ENCODE measurements at places on chromosomes 12 and 14. TPM values are rescaled to one million over a fixed set of nuclear protein-coding genes. Genes with fewer than 3 reads are reported as not detected.

The TMEM179 gene
- total RNA-seq, result not detected

The GPRC5A gene
- total RNA-seq, result not detected

The VWF gene
- not detected for total RNA-seq

The SYT1 gene
- total RNA-seq, result not detected

The DAAM1 gene
- 24.9 TPM for total RNA-seq

The KRT82 gene
- not detected for total RNA-seq

The PLXNC1 gene
- total RNA-seq, result 45.6 TPM

The FZD10 gene
- total RNA-seq, result not detected

The IGFBP6 gene
- total RNA-seq, result 3.1 TPM

The CLEC7A gene
- not detected for total RNA-seq

The HOXC5 gene
- not detected for total RNA-seq

The PROX2 gene
- total RNA-seq, result 0.44 TPM

DNA sequence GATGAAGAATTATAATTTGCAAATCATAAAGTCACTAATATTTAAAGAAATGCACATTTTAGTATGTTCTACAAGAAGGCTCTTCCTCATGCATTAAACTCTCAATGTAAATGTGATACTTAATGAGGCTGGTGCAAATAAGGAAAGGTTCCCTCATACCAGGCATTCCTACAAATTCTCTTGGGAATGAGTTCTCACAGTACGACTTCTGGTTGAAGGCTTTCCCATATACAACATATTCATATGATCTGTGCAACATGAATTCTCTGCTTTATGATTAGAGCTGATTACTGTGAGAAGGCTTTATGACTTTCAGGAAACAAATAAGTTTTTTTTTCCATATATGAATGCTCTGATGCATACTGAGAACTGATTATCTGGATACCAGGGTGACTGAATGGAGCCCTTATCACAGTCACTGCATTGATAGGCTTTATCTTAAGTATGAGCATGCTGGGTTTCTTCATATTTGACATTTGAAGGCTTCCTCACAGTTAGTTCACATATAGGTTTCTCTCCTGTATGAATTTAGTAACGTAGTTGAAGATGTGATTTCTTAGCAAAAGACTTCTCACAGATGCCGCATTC lies 293.9 kb downstream of the RAD51B start:
- peaks cover 14% of the 10 kb centered on the region for H3K4me1 ChIP-seq
- H3K27me3 ChIP-seq, result no peaks in the 10 kb centered on the region
- no peak overlapping the region for H3K27ac ChIP-seq
- H3K36me3 ChIP-seq, result no peaks in the 10 kb centered on the region

GRCh38 chr14:79698298-79698711 lies 513.0 kb downstream of the DIO2 start:
- H3K27ac ChIP-seq, result no peak overlapping the region
- no peak for DNase-seq
- H3K4me1 ChIP-seq, result no peaks in the 10 kb centered on the region
- no peaks in the 10 kb centered on the region for H3K36me3 ChIP-seq
- H3K4me3 ChIP-seq, result no peak overlapping the region

DNA sequence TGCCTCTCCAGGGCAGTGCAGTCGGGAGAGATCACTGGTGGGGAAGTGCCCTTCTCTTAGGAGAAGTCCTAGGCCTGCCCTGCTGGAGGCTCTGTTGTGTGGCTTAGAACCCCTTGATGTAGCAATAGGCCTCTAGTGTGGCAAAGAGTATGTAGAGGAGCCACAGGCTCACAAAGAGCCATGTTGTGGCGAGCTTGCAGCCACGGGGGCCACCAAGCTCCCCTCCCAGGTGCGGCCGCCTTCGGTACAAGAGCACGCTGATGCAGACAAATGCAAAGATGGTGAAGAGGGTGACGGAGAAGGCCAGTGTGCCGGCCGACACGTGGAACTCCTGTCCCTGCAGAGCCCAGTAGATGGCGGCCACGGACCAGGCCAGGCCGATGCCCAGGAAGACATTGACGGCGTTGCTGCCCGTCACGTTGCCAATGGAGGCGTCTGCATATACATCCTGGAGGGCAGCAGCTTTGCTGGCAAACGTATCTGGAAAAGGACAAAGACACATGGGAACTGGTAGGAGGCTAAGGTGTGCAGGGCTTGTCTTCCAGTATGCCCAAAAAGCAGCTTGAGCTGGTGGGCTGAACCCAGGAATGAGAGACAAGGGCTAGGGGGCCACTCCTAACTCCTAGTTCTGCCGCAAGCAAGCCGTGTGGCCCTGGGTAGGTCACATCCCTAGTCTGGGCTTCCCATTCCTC lies 142.8 kb downstream of the SLC8A3 start:
- H3K36me3 ChIP-seq, result no peaks in the 10 kb centered on the region
- H3K27me3 ChIP-seq, result peaks cover 17% of the 10 kb centered on the region
- H3K4me1 ChIP-seq, result no peaks in the 10 kb centered on the region
- no peak for DNase-seq
- H3K4me3 ChIP-seq, result no peak overlapping the region

GRCh38 chr12:85260896-85261295 lies 19.1 kb upstream of the ALX1 start:
- no peaks in the 10 kb centered on the region for H3K4me1 ChIP-seq
- H3K36me3 ChIP-seq, result no peaks in the 10 kb centered on the region
- H3K27me3 ChIP-seq, result no peaks in the 10 kb centered on the region
- H3K4me3 ChIP-seq, result no peak overlapping the region

DNA sequence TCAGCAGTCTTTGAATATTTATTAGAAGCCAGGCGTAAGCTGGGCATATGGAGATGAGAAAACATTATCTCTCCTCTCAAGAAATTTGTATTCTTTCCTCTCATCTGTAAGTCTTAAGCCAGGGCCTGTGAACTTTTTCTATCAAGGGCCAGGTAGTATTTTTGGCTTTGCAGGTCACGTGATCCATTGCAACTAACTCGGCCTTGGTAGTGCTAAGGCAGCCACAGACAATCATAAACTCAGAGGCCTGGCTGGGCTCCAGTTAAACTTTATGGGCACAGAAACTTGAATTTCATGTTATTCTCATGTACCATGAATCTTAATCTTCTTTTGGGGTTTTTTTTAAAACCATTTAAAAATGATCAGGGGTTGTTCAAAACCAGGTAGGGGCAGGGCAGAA lies 117.4 kb upstream of the PELI2 start:
- no peak overlapping the region for H3K27ac ChIP-seq
- H3K4me3 ChIP-seq, result no peak overlapping the region
- peaks cover 66% of the 10 kb centered on the region for H3K27me3 ChIP-seq
- no peak for DNase-seq

- peak; percentile 63 for DNase-seq
- H3K4me3 ChIP-seq, result peak overlapping the region; percentile 72
- peaks cover 29% of the 10 kb centered on the region for H3K27me3 ChIP-seq
- H3K4me1 ChIP-seq, result no peaks in the 10 kb centered on the region
- H3K36me3 ChIP-seq, result no peaks in the 10 kb centered on the region
Observed at GRCh38 chr14:21723431-21724045, 49.9 kb upstream of the OR4E1 start.

GRCh38 chr14:92726135-92726932 lies 22.1 kb downstream of the LGMN start:
- H3K27ac ChIP-seq, result no peak overlapping the region
- peaks cover 9% of the 10 kb centered on the region for H3K27me3 ChIP-seq
- peaks cover 2% of the 10 kb centered on the region for H3K36me3 ChIP-seq
- no peak overlapping the region for H3K4me3 ChIP-seq
- H3K4me1 ChIP-seq, result peaks cover 17% of the 10 kb centered on the region

GRCh38 chr14:90660865-90661570 lies 155.2 kb downstream of the TTC7B start:
- no peak overlapping the region for H3K27ac ChIP-seq
- peaks cover 10% of the 10 kb centered on the region for H3K4me1 ChIP-seq
- DNase-seq, result no peak
- no peaks in the 10 kb centered on the region for H3K36me3 ChIP-seq

- peaks cover 39% of the 10 kb centered on the region for H3K4me1 ChIP-seq
- peak overlapping the region; percentile 93 for H3K27ac ChIP-seq
- H3K27me3 ChIP-seq, result no peaks in the 10 kb centered on the region
- peak overlapping the region; percentile 90 for H3K4me3 ChIP-seq
Observed at GRCh38 chr12:74538491-74539258, 1.0 kb downstream of the ATXN7L3B start.

DNA sequence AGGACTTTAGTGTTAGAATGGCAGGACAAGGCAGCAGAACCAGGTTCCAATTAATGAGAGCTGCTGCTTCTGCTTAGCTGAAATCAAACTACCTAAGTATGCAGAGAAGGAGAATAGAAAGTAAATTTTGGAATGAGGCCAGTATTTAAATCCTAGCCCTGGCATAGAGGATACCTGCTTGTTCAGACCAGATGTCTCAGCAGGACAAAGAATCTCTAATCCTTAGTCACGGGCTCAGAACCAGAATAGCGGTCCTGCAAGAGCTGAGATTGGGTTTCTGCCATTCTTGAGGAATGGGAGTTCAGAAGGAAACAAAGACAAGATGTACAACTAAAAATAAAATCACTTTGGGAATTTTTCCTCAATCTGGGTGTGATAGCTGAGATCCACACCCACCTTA lies 550.8 kb upstream of the TMEM132C start:
- no peak for DNase-seq
- no peaks in the 10 kb centered on the region for H3K4me1 ChIP-seq
- H3K27me3 ChIP-seq, result no peaks in the 10 kb centered on the region
- no peaks in the 10 kb centered on the region for H3K36me3 ChIP-seq
- H3K4me3 ChIP-seq, result no peak overlapping the region

DNA sequence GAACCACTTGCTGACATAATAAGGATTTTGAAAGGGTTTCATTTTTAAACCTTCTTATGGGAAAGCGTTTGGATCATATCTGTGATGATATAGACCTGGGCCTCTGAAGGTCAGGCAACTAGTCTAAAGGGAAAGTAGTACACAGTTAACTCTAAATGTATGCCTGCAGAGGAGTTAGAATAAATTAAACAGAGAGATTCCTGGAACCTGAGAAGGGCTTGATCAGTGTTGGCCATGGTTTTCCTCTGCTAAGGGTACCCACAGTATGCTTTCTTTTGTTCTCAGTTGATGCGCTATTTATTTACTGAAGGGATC lies 14.4 kb upstream of the POLR3B start:
- H3K4me1 ChIP-seq, result no peaks in the 10 kb centered on the region
- H3K36me3 ChIP-seq, result no peaks in the 10 kb centered on the region
- H3K4me3 ChIP-seq, result no peak overlapping the region
- no peak for DNase-seq
- H3K27me3 ChIP-seq, result no peaks in the 10 kb centered on the region

DNA sequence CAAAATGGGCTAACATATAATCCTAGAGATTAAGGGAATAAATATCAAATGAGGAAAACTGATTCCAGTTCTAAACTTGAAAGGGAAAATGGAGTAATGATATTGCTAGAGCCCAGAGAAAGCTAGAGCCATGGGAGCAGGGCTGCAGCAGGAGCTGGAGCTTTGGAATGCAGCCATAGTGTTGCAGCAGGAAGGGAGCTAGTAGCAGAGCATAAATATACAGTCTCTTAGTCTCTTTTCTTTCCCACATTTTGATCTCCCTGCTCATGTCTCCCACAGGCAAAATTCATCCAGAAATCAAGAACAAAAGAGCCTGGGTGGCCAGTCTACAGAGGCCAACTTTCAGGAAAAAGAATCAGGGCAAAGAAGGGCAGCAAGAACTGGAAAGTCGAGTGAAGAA lies 253.7 kb downstream of the ATXN7L3B start:
- H3K27ac ChIP-seq, result no peak overlapping the region
- no peak overlapping the region for H3K4me3 ChIP-seq
- H3K4me1 ChIP-seq, result no peaks in the 10 kb centered on the region
- no peak for DNase-seq
- H3K36me3 ChIP-seq, result no peaks in the 10 kb centered on the region

GRCh38 chr14:50318031-50318626 lies 6.0 kb downstream of the DMAC2L start:
- H3K36me3 ChIP-seq, result peaks cover 31% of the 10 kb centered on the region
- no peak overlapping the region for H3K4me3 ChIP-seq
- H3K27me3 ChIP-seq, result no peaks in the 10 kb centered on the region
- H3K27ac ChIP-seq, result no peak overlapping the region
- no peak for DNase-seq

GRCh38 chr14:51535443-51536044 lies 116.2 kb upstream of the FRMD6 start:
- DNase-seq, result no peak
- no peak overlapping the region for H3K4me3 ChIP-seq
- no peaks in the 10 kb centered on the region for H3K36me3 ChIP-seq
- H3K27ac ChIP-seq, result no peak overlapping the region

GRCh38 chr12:40106655-40107054 lies 774 bp upstream of the SLC2A13 start:
- no peak for DNase-seq
- peaks cover 32% of the 10 kb centered on the region for H3K4me1 ChIP-seq
- peak overlapping the region; percentile 40 for H3K27ac ChIP-seq
- H3K36me3 ChIP-seq, result no peaks in the 10 kb centered on the region

- no peak for DNase-seq
- H3K36me3 ChIP-seq, result no peaks in the 10 kb centered on the region
- no peaks in the 10 kb centered on the region for H3K27me3 ChIP-seq
- no peak overlapping the region for H3K4me3 ChIP-seq
- no peak overlapping the region for H3K27ac ChIP-seq
- H3K4me1 ChIP-seq, result no peaks in the 10 kb centered on the region
Observed at GRCh38 chr12:116808113-116809105, 70.3 kb downstream of the RNFT2 start.

GRCh38 chr14:21059842-21060613 lies 2.4 kb downstream of the RNASE8 start:
- no peak overlapping the region for H3K27ac ChIP-seq
- no peak for DNase-seq
- no peak overlapping the region for H3K4me3 ChIP-seq
- H3K36me3 ChIP-seq, result no peaks in the 10 kb centered on the region
- no peaks in the 10 kb centered on the region for H3K4me1 ChIP-seq

- no peaks in the 10 kb centered on the region for H3K4me1 ChIP-seq
- H3K4me3 ChIP-seq, result no peak overlapping the region
- DNase-seq, result no peak
- no peaks in the 10 kb centered on the region for H3K27me3 ChIP-seq
- no peak overlapping the region for H3K27ac ChIP-seq
Observed at GRCh38 chr14:85702191-85702590, 172.2 kb downstream of the FLRT2 start.

DNA sequence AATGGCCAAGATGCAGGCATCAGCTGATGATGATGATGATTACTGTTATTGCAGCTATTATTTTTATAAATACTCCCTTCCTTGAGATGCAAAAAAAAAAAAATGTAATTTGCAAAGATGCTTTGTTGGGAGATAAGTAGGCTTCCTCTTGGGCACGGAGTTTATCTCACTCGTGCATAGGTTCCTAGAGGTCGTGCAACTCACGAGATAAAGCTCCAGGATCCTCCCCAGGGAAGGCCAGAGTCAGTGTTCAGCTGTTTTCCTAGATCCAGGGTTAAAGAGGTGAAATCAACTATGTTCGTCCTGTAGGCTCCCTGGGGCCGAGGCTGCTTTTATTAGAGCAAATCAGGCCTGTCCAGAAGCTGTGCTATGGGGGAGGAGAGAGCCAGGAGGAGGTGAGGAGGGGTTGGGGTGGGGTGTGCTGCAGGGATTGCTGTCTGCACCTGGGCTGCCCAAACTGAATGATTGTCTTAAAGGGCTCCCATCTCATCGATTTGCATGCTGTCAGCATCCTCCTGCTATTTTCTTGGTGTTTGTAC lies 270.3 kb downstream of the NRXN3 start:
- H3K27me3 ChIP-seq, result no peaks in the 10 kb centered on the region
- no peak overlapping the region for H3K4me3 ChIP-seq
- DNase-seq, result no peak
- no peaks in the 10 kb centered on the region for H3K4me1 ChIP-seq
- H3K36me3 ChIP-seq, result no peaks in the 10 kb centered on the region
- H3K27ac ChIP-seq, result no peak overlapping the region

Measured in activated CD8-positive, alpha-beta T cell treated with anti-CD3 and anti-CD28 coated beads, Interleukin-2, amount 10 ng/mL, durations not matched to agents 7 days and 5 days (primary cell).